ENCODE measurements at places on chromosomes 3 and 15.

DNA sequence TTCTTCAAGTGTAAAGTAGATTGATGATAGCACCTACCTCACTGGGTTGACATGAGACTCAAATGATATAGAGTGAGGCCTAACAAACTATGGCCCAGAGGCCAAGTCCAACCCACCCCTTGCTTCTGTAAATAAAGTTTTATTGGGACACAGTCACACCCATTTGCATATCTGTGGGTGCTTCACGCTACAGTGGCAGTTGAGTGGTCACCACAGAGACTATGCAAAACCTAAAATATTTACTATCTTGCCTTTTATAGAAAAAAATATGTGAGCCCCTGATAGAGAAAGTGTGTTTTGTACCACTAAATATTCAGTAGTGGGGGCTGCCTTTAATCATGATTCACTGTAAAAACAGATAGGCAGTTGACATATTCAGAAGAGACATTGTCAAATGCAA lies 38.0 kb downstream of the ACAN start:
- DNase-seq = no peak

- no peak for DNase-seq
Measured at GRCh38 chr3:60423556-60423955, 827.7 kb downstream of the FHIT start.

GRCh38 chr15:65906396-65906795 lies 37.1 kb downstream of the RAB11A start:
- DNase-seq = no peak

- DNase-seq = no peak
Measured at GRCh38 chr15:58447271-58448010, 15.7 kb downstream of the LIPC start.

GRCh38 chr15:99708563-99708962 lies 24.7 kb downstream of the LYSMD4 start:
- no peak for DNase-seq

DNA sequence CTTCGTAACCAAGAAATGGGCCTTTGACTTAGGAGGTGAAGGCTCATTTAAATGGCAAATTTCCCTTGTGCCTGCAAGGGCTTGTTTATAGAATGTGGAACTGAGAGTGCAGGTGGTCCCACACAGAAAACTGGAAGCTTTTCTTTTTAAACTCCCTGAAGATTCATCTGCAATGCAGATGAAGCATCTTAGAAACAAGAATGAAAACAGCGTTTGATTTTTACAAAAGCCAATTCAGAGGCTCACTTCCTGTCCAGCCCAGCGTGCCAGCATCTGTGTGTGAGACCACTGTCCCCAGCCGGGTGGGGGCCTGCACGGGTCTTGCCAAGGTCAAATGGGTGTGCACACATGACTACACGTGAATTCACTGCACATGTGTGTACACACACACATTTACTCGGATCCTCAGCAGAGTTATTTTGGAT lies 94.7 kb downstream of the LINGO1 start:
- DNase-seq = no peak

GRCh38 chr3:193196746-193197145 lies 44.3 kb upstream of the PLAAT1 start:
- no peak for DNase-seq

GRCh38 chr3:41682382-41682781 lies 279.5 kb downstream of the ULK4 start:
- DNase-seq = no peak

GRCh38 chr3:57755368-57755675 lies 787 bp upstream of the SLMAP start:
- DNase-seq = no peak

DNA sequence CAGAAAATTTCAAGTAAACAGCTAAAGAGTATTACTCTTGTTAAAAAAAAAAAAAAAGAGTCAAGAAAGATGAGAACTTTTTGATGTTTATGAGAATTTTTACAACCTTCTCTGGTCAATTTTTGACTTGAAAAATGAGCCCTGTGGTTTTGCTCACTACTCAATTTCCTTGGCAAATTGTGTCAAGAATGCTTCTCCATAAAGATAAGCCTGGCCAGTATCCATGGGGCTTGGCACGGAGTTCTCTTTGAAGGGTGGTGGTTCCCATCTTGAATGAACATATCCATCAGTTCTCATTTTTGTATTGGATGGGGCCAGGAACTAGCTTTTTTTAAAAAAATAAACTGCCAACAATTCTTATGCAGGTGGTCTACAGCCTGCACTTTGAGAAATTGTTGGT lies 179.9 kb downstream of the RYR3 start:
- DNase-seq = no peak

GRCh38 chr3:170054204-170054603 lies 16.4 kb downstream of the GPR160 start:
- no peak for DNase-seq

DNA sequence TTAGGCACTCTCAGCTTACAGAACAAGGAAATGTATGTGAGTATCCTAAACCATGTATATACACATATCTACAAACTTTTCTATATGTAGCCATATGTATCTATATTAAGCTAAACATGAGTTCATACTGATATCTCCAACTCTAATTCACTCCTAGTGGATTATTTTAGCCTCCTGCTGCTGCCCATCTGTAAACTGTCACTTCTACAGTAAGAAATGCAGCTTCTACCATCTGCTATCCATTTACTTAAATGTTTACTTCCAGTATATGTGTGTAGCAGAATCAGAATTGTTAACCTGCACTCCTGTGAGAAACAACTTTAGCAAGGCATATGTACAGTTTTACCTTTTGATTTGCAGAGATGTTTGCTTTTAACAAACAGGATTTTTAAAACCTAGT lies 478.5 kb upstream of the CBLB start:
- no peak for DNase-seq

DNA sequence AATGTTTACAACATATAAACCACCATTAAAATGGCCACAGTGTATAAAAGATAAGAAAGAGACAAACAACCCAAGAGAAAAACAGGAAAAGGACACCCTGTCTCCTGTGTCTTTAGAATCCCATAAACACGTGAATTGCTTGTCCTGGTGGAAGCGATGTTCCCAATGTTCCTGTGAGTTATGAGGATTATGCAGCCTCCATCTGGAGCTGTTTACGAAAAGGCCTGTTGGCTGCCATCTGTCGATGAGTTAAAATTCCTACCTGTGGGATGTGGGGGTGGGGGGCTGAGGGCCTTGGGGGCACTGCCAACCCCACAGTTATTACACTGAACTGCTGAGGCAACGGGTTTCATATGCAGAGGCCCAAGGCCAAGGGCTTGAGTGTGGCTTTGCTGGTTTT lies 13.6 kb downstream of the NISCH start:
- DNase-seq = no peak

GRCh38 chr15:100336061-100336460 lies 5.7 kb downstream of the ADAMTS17 start:
- DNase-seq = no peak

GRCh38 chr3:139897759-139898158 lies 37.2 kb upstream of the CLSTN2 start:
- no peak for DNase-seq

DNA sequence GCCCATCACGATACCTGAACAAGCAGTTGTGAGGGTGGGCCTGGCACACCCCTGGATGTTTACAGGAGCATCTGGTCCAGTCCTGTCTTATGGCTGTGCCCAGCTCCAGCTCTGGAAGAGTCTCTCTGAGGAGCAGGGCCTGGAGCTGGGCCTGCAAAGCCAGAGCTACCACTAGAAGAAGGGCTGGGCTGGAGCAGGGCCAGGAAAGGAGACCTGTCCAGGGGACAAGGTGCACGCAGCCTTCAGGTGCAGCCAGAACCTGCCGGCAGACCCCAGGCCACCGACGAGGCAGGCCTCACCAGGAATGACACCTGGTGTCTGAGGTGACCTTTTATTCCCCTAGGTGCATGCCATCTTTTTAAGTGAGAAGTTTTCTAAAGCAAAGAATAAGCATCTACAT lies 8.4 kb upstream of the BCL2L10 start:
- DNase-seq = no peak

GRCh38 chr3:188434594-188434993 lies 280.6 kb downstream of the LPP start:
- no peak for DNase-seq

DNA sequence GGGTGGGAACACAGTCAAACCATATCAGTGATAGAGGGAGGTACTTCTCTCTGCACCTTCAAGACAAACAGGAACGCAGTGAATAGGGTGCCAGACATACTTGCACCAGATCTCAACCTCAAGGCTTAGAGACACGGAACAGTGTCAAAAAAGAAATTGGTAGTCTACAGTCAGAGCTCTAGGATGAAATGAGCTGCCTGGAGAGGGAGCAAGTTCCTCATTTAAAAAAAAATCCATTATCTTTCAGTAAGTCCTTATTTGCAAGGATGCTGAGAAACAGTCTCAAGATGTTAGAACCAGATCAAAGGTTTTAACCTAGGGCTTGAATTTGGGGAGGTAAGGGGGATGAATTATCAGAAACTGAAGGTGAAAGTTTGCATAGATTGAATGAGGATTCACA lies 20.2 kb upstream of the LMCD1 start:
- DNase-seq = no peak

DNA sequence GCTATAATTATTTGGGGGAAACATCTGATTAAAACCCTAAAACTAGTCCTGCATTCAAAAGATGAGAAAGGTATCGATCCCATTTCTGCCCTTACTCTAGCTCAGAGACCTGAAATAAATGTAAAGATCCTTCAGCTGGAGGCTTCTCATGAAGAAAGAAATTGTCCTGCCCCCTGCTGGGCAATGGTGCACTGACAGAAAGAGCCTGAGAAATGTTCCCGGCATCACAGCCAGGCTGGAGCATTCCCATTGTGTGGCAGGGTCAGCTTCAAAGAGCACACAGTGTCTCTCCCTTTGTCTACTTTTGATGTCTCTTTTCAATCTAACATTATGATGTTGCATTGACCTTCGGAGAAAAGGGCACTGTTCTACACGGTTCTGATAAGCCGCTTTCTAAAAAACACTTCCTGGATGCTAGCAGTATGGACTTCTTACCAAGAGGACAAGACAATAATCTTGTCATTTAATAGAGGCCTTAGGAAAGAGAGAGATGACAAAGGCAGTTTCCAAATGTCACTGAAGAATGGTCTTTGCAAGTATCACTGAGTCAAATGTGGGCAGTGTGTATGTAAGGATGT lies 287.5 kb downstream of the MAGI1 start:
- DNase-seq = no peak

GRCh38 chr15:73708691-73709090 lies 24.5 kb downstream of the CD276 start:
- no peak for DNase-seq

GRCh38 chr3:190024912-190025311 lies 95.8 kb downstream of the P3H2 start:
- DNase-seq = no peak

GRCh38 chr3:18295171-18295920 lies 129.8 kb downstream of the SATB1 start:
- DNase-seq = no peak

GRCh38 chr3:114253505-114253904 lies 16.1 kb upstream of the ZNF80 start:
- DNase-seq = no peak

DNA sequence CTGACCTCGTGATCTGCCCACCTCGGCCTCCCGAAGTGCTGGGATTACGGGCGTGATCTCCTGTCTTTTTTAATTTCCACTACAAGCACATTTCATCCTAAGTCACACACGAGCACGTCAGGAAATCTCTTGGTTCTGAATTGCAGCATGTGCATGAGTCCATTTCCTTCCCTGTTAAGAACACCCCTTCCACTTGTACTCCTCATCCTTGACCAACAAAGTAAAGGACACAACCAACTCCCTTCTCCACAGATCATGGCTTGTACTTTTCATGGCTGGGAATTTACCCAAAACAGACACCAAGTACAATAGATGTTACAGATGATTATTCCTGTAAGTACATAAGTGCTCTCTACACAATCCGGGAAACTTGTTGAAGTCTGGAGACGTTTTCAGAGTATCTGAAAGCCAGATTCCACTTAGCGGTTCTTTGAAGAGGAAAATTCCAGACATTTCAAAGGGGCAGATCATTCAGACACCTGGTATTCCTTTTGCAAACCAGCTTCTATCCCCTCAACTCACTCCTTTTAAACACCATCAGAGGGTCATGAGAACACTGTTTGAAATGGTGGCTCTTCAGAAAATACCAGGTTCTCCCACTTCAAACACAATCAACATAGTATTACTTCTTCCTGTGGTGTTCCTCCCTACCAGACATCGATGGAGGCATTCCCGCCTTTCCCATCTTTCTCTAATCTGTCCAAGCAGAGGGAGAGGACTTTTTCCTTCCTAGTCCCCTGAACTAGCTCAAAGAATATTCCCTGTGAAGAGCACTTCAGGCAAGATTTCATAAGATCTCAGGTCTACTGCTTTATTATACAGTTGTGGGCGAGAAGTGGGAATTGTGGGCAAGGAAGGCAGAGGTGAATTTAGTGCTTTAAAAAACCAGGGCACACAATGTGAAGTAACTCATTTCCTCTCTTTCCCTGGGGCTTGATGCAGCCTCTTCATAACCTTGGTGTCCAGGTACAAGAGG lies 80.1 kb upstream of the TSC22D2 start:
- DNase-seq = no peak
